ENCODE measurements at places on chromosomes 13 and 19.
A peak's percentile ranks its signal among the peaks of the same experiment; 100 is the strongest.

GRCh38 chr19:15252398-15253018 lies 20.3 kb upstream of the EPHX3 start:
- no peak for DNase-seq

DNA sequence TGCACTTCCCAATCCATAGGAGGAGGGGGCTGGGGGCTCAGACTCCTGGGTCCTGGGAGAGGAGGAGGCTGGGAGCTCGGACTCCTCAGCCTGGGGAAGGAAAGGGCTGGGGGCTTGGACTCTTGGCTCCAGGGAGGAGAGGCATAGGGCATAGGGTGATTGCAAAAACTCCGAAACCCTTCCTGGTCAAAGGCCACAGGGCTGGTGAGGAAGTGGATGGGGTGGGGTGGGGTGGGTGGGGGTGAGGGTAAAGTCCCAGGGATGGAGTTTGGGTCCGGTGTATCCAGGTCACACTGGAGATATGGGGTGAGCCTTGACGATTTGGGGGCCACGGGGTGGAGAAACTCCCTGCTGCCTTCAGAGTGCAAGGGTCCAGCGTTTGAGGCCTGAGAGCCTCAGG lies 2.8 kb downstream of the MYH14 start:
- DNase-seq, result no peak

DNA sequence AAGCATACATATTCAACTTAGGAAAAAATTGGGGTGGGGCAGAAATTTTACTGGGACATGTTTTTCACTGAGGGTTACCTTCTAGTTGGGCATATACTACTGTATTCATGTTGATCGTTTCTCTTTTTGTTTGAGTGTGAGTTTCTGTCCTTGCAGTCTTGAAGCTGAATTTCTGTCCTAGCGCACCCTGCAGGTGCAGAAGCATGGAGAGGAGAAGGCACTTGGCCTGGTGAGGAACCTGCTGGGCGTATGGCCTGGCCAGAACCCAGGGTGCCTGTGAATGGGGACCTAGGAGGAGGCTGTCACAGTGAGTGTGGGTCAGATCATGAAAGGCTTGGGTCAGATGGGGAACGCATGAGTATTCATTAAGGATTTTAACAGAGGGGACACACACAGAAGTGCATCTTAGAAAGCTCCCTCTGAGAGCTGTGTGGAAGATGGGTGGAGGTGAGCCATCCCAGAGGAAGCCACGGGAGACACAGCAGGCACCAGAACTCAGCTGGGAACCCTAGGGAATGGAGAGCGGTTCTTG lies 36.8 kb downstream of the SERP2 start:
- DNase-seq, result no peak

DNA sequence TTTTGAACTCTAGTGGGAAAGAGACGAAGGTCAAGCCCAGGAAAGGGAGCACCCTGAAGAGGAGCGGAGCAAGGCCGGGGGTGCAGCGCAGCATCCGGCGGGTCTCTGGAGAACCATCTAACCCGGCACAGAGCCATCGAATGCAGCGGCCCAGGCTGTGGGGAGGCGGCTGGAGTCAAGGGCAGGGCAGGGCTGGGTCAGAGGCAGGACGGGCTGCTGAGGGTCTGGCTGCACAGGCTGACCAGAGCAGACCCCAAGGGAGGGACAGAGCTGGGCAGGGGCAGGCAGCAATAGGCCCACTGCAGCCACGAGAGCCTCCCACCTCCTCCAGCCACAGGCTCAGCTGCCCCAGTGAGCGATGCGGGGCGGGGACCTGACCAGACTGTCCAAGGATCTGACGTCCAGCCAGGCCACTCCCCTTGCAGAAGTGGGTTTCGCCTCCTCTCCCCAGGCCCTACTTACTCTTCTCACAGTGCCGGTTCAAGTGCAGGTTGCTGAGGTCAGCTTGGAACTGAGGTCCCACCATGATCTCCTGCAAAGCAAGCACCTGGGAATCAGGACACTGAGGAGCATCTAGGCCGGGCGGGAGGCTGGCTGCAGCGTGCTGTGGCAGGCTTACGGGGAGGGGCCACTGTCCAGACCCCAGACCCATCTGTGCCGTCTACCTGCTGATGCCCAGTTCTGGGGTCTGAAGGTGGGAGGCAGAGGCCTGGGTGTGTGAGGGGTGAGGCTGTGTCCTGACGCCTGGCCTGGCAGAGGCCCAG lies 19.2 kb downstream of the MIER2 start:
- no peak for DNase-seq

DNA sequence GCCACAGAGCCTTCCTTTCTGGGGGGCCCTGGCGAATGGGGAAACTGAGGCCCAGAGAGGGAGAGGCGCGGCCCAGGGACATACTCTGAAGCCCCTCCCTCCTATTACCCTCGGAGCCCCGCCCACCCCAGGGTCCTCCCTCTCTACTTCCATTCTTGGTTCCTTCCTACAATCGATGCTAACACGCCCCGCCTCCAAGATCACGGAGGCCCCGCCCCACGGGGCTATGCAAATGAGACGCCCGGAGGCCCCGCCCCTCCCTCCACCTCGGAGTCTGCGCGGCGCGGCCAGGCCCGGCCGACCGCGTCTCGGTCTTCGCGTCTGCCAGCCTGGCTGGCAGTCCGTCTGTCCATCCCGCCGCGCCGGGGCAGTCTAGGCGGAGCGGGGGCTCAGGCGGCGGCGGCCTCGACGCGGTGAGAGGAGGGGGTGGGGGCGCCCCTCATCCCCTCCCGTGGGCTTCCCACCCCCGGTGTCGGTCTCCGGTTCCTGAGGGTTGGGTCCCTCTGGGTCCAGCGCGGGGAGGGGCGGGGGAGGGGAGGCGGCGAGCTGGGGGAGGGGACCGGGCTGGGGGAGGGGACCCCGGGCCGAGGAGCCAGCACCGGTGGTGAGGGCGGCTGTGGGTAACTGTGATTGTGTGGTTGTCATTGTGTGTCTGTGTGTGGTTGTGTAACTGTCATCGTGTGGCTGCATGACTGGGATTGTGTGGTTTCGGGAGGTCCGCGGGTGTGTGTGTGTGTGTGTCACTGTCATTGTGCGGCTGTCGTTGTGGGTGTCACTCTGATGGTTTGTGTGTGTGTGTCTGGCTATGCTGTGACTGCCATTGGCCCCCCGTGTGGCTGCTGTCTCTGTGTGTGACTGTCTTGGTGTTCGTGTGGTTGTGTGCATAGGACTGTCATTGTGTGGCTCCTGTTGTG lies at the start of gene PLPPR2:
Gene PLPPR2 (plus strand): TSS at position 273 of the 914 bp plus-strand sequence. CDS start 2,242 bp downstream, outside the sequence.
- peak; percentile 63 for DNase-seq

DNA sequence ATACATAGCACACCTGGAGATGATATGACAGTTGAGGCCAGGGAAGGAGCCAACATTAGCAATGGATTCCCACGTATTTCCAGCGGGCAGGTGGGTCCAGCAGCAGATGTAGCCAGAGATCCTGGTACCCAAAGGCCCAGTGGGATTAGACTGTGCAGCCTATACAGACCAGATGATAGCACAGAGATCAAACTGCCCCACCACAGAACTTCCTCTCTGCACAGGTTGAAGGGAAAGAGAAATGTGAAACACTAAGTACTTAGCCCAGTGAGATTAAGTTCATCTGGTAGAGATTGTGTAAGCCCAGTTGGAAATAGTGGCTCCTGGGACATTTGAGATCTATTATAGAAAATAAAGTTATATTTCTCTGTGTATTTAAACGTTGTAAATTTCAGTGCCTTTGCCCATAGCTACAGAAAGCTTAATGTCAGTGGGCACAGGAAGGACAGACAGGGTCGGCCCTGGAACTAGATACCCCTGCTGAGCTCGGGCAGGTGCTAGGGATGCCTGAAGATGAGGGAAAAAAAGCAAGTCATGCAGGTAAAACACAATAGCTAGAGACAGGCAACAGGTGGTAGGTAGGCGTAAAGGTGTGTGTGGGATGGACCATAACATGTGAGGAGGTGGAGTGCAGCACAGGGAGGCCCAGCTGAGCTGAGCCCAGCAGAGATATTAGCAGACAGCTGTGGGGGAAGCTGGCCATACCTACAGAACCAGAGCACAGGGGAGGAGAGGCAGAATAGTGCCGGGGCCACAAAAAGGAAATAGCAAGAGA lies 27.3 kb upstream of the SPATA13 start:
- DNase-seq, result no peak

DNA sequence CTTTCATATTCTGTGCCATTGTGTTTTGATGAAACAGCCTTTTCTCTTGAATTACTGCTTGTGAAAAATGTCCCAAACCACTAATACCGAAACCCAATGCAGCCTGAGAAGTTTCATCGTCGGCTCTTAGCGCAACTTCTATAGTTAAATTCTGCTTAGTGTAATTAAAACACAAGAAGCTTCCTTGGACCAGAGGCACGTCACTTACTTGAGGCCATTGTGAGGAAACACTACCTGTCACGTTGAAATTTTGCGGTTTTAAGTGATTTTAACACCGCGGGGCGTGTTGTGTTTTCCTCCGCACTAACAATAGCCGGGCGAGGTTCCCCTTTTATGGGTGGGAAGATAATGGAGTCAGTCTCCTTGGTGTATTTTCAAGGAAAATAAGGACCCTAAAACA lies 70.9 kb downstream of the GGACT start:
- DNase-seq, result no peak

DNA sequence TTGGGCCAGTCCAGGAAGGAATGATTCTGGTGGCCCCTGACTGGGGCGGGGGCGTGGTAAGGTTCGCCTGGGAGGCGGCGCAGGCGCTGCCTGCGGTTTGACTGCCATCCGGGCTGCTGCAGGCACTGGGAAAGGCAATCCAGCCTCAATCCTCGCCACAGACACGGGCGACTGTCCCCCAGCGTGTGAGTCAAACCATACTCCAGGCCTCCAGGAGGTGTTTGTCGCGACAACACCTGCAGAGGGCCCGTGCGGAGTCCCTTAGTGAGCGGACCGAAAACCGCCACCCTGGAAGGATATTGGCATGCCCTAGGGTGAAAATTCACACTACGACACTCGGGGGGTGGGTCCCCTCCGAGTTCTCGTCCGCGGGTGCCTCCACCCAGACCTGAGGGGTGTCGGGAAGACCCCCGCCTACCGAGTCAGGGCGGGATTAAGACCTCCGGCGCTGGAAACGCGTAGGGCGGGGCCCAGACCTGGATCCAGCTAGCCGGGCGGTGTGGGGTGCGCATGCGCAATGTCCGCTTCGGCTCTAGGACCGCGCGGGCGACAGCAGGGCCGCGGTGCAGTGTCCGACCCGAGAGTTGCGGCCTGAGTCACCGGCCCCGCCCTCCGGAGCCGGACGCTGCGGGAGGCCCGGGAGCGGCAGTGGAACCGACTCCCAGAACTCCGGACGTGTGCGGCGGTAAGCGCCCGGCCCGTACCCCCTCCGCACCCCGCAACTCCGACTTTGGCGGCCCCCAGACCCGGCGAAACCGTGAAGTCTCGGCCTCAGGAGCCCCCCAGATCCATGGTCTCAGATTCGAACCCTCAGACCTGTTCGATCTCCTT lies at the start of gene CAPNS1:
Gene CAPNS1 (plus strand): TSS at position 594 of the 831 bp plus-strand sequence. CDS start 946 bp downstream, outside the sequence.
- DNase-seq, result peak; percentile 85

- DNase-seq, result no peak
Observed at GRCh38 chr19:55248166-55248675, 10.6 kb downstream of the PPP6R1 start.

DNA sequence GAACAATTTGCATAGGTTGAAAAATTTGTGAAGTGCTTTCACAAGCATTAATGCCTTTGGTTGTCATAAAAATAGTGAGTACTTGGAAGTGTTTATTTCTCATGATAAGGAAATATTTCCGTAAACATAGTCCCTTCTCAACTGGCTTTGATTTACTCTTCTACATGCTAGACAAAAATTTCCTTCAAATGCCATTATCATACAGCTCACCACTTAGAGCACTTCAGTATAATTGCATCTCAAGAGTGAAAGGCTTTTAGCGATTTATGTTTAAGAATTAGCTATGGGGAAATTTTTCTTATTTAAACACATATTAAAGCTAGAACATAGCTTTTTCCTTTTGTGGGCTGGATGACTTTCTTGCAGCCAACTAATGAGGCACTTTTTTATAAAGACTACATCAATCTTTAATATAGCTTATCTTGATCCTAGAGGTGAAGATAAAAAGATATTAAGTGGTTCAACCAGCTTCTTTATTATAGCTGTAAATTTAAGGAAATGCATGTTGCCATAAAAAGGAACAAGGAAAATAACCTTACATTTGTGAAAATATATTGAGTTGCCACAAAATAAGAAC lies 656.8 kb downstream of the SLITRK6 start:
- no peak for DNase-seq

DNA sequence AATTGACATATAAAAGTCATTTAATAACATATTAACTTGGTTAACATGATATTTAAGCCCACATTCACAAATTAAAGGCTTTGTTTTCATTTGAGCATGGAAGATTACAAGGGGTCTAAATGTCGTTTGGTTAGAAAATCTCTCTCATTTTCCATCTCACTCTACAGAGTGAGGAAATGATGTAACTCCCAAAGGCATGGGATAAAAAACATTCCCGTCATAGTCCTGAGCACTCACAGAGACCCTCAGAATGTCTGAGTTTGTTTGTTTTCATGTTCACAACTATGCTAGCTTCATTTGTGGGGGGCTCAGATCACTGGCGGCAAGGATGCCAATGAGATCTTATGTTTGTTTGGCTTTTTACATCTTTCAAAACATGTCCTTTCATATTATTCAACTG lies 307.5 kb downstream of the TBC1D4 start:
- DNase-seq, result no peak

- no peak for DNase-seq
Observed at GRCh38 chr19:35085947-35086346, 29.7 kb upstream of the FXYD3 start.

DNA sequence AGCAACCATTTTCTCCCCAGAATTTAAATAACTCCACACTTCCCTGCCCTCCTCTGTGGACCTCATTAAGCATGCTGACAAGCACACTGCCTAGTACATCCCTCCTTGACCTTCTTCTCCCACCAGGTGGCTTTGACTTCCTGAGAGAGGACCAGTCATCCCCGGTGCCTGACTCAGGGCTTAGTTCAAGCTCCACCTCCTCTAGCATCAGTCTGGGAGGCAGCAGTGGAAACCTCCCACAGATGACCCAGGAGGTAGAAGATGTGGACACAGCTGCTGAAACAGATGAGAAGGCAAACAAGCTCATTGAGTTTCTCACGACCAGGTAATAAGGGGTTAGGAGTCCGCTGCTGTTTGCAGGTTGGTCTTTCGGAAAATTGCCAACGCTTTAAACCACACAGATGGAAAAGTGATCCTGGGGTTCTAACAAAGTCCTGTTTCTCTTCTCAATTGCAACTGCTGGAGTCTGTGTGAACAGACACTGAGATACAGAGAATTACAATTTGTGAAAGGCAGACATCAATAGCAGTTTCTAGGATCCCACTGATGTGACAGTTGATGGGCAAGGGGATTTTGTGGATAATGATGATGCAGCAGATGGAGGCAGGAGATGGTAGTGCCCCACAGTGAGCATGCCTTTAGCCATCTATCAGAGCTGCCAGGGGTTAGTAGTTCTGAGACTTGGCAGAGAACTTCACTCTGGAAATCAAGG lies 86.7 kb downstream of the ZAR1L start:
- no peak for DNase-seq

DNA sequence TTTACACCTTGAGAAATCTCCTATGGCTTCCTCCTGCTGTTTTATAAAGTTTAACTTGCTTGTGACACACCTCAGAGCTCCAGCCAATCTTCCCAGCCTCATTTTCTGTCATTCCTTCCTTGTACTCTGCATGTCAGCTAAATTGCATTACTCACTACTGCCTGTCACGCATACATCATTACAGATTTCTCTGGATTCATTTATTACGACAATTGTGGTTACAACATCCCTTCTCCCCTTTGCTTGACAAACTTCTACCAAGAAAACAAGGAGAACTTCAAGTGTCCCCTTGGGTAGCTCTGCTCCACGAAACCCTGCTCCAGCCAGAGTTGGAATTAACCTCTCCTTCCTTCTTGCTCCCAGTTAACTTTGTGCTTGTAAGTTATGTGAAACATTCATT lies 22.0 kb upstream of the GPR18 start:
- no peak for DNase-seq

- DNase-seq, result no peak
Observed at GRCh38 chr13:99982731-99983498, 1.3 kb downstream of the ZIC2 start.

Data from activated T-helper 1 cell treated with anti-CD3 and anti-CD28 coated beads, Interleukin-2, amount 50 U/mL, for 16 hours (primary cell).